Stimulated activated CD8-positive, alpha-beta memory T cell treated with anti-CD3 and anti-CD28 coated beads, Interleukin-4, amount 100 ng/mL, for 24 hours (primary cell): ENCODE measurements at places on chromosomes 3 and 15.
A peak's percentile ranks its signal among the peaks of the same experiment; 100 is the strongest.

DNA sequence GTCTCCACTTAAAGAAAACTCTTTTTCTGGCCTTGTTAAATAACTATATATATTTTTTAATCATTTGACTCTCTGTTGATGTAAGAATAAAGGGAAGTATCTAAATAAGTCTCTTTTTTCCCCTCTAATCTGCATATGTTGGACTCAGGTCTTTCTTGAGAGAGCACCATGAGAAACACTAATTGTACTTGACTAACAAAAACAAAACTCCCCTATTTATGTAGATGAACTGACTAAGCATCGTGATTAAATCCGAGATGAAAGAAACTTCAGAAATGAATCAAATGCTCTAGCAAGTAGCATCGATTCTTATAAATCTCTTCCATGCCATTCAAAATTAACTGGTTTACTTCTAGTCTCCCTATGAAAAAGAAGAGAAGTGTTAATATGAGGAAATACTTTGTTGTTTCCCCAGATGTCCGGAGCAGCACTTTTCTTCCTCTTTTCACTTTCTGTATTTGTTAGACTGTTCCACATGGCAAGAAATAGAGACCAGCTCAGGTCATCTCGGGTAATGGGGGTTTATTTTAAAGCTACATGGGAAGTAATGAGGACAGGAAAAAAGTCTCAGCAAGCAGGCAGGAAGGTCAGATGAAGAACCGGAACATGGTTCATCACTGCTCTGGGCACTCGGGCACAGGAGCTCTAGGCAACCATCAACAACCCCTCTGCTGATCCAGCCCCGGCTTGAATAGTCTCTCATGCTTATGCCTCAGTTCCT lies 288.3 kb downstream of the CNTN6 start:
- DNase-seq = no peak

- DNase-seq = no peak
Observed at GRCh38 chr3:25432176-25432720, 4.2 kb downstream of the RARB start.

GRCh38 chr3:189457201-189457607 lies 174.0 kb upstream of the TP63 start:
- DNase-seq = no peak

- no peak for DNase-seq
Observed at GRCh38 chr3:118501152-118501551, 533.5 kb downstream of the IGSF11 start.

GRCh38 chr3:51280176-51280575 lies 104.9 kb upstream of the MANF start:
- no peak for DNase-seq

GRCh38 chr15:88606070-88606794 lies 14.9 kb upstream of the AEN start:
- DNase-seq = no peak

DNA sequence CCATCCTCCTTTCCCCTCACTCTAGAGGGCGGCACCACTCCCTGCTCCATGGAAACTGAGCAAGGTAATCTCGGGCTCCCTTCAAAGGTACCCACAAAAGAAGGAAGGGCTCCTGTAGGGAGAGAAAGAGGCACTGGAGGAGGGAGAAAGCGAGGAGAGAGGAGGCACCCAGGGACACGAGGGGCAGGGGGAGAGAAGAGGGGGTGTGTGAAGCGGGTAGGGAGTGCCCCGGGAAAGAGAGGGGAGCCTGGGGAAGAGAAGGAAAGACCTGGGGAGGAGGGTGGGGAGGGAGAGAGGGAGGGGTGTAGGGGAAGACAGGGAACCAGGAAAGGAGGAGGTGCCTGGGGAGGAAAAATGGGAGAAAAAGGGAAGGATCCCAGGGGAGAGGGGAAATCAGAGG lies 523 bp downstream of the VILL start:
- no peak for DNase-seq

DNA sequence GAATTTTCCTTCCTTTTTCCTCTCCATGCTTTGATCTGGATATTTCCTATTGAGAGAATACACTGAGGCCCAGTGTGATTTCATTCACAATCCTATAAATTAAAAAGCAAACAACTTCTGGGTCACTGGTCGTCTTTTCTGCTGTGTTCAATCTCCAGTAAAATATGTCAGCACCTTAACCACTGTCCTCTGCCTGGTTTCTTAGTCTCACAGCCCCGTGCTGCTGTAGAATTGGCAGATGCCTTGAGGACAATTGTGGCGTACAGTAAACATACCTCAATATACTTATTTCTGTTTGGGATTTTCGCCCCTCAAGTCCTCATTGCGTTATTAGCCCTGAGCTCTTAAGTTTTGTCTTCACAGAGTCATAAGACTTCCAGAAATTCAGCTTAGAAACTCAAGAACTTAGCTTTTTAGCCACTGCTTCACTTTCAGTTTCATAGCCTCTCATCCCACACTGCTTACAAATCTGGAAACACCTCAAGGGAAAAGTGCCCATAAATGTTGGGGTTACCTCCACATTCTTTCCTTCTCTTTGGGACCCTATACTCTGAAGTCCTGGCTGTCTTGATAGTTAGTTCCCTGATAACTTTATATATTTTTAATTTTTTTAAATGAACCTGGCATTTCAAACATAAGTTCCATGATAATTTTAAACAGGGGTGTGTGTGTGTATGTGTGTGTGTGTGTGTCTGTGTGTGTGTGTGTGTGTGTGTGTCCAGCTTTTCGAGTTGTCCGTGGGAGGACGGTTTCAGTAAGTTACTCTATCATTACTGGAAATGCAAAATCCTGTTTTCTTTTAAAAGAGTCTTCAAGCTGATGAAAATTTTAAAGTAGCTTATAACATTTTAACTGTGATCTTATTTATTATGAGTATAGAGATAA lies 238.4 kb upstream of the CTDSPL start:
- no peak for DNase-seq

DNA sequence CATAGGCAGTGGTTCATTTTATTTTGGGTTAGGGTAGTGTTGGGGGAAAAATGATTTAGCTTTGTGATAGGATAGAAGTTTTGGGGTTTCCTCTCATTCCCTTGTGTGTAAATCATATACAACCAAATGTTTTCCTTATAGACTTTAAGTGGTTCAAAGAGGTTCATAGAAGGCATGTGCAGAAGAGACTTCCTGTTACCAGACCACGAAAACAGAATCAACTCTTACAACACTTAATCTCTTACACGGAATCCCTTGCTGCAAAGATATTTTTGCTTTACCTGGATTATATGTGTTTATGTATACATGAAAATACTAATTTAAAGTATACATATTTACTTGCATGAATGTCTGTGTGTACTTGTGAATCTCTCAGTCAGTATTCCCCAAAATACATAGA lies 2.9 kb downstream of the TMOD2 start:
- DNase-seq = no peak

DNA sequence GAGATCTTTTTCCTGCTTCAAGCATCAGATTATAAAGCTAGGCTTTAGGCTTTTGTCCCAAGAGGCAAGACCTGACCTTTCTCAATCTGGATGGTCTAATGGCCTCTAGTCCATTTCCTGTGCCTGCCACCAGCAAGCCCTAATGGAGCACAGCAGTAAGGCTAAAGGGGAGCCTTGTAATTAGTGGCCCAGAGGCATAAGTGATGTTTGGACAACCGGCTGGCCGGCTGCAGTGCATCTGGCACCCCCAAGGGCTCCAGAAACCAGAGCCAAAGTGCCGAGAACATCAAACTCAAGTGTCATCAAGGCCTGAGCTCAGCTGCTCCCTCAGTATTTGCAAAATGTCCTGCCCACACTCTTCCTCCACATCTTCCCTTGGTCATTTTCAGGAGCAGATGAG lies 31.9 kb upstream of the RTP4 start:
- DNase-seq = no peak

GRCh38 chr3:16913264-16913580 lies 28.5 kb downstream of the PLCL2 start:
- DNase-seq = no peak

- no peak for DNase-seq
Observed at GRCh38 chr3:65233561-65233960, 545.8 kb upstream of the ADAMTS9 start.

DNA sequence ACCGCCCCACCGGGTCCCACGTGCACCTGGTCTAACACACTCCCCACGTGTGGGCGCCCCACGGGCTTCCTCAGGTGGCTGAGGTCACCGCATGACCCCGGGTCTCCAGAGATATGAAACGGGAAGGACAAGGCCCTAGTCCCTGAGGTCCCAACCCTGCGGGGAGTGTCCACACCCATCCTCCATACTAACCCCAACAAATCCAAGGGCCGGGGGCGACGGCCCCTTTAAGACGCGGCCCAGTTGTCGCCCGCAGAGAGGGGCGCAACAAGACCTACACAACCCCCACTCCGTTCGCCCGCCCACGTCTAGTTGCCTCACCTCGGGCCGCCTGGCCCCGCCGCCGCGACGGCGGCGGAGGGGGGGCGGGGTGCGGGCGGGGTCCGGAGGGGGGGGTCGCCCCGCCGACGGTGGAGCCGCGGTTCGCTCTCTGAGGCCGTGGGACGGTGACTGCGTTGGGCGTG lies 396 bp downstream of the INO80 start:
- peak; percentile 68 for DNase-seq

GRCh38 chr3:197562398-197563251 lies 6.9 kb upstream of the BDH1 start:
- no peak for DNase-seq

- no peak for DNase-seq
Observed at GRCh38 chr3:188197388-188197847, 43.5 kb downstream of the LPP start.

GRCh38 chr3:111577798-111578685 lies 17.1 kb downstream of the ZBED2 start:
- no peak for DNase-seq

GRCh38 chr3:46905213-46905560 lies 27.7 kb downstream of the PTH1R start:
- DNase-seq = no peak

DNA sequence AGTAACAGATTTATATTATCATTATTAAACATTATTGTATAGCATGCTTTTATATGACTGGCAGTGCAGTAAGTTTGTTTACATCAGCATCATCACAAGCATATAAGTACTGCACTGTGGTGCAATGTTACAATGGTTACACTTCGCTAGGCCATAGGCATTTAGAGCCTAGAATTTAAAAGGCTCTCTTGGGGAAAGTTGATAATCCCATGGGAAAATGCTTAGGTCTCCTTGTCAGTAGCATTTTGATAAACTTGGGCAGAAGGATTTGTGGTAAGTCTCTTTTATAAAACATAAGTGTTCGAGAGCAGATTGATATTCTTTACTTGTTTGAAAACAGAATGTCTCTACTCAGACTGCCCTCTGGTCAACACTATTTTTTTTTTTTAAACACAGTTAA lies 7.5 kb downstream of the DTWD1 start:
- no peak for DNase-seq

DNA sequence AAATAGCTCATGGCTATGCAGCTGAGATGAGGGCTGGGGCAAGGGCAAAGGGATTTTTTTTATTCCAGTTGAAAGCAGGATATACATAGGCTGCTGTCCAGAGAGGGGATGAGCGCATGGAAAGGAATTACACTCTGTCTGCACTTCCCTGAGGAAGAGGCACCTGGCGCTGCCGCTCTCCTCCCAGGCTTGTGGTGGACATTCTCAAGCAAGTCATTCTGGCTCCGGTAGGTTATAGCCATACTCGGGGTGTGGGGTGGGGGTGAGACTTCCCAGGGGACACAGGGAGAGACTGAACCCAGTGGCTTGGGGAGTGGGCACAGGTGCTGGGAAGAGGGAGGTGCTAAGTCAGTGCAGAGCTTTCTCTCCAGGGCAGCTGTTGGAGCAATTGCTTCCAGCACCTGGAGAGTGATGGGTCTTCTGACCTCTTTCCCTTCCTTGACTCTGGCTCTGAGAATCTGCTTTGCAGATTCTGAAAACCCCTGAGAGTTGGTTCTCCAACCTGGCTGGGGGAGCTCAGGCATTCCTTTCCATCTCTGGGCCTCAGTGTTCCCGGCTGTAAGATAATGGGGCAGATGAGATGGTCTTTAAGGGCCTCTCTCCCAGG lies 24.3 kb downstream of the CYP8B1 start:
- no peak for DNase-seq

- no peak for DNase-seq
Observed at GRCh38 chr3:171401432-171401831, 58.8 kb downstream of the TNIK start.

DNA sequence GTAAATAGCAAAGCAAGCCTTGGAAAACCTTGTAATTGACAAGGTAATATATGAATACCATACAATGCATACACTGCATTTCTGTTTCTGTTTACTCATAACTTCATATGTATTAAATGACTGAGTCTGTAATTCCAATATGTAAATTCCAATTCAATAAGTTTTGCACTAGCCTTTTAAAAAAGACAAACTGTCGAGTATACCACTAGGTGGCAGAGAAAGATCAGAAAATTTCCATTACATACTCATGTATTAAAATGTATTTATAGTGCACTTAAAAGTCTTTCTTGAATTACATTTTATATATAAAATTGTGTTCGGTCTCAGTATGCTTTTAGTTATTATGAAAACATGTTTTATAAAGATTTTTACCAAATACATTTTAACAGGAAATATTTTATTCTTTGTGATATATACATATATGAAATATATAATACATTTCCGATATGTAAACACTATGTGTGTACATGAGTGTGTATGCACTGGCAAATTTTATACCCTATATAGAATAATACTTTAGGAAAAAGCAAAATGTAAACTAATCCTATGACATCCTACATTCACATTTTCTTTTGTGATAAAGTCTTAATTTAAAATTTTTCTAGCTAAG lies 216.8 kb downstream of the VGLL3 start:
- no peak for DNase-seq

GRCh38 chr3:102400142-102400541 lies 34.7 kb upstream of the ZPLD1 start:
- no peak for DNase-seq

GRCh38 chr15:80846031-80846815 lies 67.1 kb downstream of the CEMIP start:
- no peak for DNase-seq

GRCh38 chr3:40921251-40921650 lies 278.1 kb upstream of the CTNNB1 start:
- DNase-seq = no peak

DNA sequence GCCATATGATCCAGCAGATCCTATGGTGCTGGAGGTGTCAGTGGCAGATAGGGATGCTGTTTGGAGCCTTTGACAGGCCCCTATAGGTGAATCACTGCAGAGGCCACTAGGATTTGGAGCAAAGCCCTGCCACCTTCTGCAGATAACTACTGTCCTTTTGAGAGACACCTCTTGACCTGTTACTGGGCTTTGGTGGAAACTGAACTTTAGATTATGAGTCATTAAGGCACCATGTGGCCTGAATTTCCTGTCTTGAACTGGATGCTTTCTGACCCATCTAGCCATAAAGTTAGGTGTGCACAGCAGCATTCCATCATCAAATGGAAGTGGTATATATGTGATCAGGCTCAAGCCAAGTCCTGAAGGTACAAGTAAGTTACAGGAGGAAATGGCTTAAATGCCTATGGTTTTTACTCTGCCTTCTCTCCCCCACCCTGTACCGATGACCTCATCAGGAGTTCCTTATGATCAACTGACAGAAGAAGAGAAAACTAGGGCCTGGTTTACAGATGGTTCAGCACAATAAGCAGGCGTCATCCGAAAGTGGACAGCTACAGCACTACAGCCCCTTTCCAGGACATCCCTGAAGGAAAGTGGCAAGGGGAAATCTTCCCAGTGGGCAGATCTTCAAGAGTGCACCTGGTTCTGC lies 565.6 kb upstream of the AGTR1 start:
- DNase-seq = no peak

GRCh38 chr3:21785765-21786437 lies 34.9 kb upstream of the ZNF385D start:
- no peak for DNase-seq
